T-helper 1 cell (primary cell): ENCODE measurements at places on chromosomes 12 and 14.

DNA sequence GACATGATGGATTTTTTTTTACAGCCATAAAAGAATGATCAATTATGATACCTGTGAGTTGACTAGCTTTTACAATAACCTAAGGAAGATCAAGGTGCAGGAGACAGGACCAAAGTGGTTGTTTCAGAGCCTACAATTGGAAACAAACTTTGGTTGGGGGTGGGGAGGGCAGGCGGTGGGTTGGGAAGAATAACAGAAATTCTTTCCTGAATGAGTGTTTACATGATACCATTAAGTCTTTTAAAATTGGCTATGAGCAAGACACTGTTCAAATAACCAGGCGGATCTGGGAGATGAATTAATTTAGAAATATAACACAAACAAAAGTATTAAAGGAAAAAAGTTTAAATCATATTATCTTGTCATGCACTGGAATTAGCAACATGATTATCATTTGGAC is 7.2 kb downstream of the NFYB start:
- DNase-seq: no peak

- no peak for DNase-seq
These were observed 92.9 kb downstream of the PELI2 start for GRCh38 chr14:56211084-56211483.

GRCh38 chr12:81815611-81816010 is 56.5 kb upstream of the PPFIA2 start:
- DNase-seq: no peak

DNA sequence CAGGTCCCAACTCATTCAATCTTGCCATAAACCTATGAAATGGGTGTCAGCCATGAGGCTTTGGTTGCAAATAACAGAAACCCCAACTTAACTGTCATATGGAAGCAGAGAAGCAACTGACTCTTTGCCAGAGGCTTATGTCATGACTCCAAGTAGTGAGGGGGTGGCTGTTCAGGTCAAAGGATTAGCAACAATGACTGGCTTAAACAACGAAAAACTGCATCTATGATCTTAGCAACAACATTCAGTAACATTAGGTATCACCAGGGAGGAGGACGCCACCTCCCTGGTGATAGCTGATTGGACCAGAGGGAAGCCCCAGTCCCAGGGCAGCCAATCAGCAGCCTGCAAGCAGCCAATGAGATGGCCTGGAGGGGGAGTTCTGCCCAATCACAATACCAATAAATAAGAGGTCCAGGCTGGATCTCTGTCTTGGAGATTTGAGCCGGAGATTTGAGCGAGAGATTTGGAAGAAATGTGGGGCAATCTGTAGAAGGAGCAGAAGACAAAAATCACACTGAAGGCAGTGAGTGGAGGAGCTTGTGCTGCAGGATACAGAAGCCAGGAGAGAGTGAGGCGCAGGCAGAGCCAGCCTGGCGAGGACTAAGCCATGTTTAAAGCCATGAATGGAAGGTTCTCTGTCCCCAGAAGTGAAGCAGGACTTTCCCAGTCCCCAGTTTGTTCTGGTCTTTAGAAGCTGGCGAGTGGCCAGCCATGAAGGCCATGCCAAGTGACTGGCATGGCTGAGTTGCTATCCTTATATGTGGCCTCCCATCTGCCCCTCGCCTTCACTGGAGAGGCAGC is 93.3 kb downstream of the CALM1 start:
- no peak for DNase-seq

DNA sequence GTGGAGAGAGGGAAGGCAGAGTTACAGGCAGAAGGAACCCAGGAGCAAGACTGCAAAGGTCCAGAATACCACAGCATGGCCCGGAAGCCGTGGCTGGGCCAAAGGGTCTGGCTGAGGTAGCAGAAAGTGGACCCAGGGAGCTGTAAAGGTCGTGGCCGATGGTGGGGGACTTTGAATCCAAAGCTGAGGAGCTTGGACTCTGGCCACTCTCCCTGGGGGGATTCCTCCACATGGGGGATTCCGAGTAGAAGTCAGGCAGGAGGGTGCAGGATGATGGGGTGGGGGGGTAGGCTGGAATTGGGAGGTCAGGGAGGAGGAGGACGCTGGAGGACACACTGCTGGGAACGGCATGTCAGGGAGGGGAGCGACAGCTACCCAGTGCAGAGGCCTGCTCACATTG is 125.2 kb downstream of the GCH1 start:
- no peak for DNase-seq

GRCh38 chr12:121114806-121115205 is 17.9 kb upstream of the P2RX7 start:
- DNase-seq: no peak

GRCh38 chr12:89975574-89975973 is 266.9 kb upstream of the ATP2B1 start:
- DNase-seq: no peak

DNA sequence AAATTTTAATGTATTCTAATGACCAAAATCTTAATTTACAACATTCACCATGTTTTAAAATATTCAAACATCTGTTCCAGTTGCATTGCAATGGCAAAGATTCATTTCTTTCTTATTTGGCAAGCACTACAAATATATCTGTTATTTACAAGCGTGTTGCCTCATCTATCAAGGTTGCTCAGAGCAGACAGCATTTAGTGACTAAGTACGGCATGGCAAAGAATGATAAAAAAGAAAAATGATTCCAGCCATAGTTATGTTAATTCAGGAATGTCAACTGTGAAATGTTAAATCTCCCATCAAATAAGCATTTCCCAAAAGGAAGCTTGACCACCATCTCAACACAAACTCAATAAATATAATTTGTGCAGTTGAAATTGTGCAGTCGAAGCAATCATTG is 312.1 kb downstream of the SEC23A start:
- DNase-seq: no peak

- DNase-seq: no peak
These were observed 644 bp downstream of the NAB2 start for GRCh38 chr12:57089271-57090245.

DNA sequence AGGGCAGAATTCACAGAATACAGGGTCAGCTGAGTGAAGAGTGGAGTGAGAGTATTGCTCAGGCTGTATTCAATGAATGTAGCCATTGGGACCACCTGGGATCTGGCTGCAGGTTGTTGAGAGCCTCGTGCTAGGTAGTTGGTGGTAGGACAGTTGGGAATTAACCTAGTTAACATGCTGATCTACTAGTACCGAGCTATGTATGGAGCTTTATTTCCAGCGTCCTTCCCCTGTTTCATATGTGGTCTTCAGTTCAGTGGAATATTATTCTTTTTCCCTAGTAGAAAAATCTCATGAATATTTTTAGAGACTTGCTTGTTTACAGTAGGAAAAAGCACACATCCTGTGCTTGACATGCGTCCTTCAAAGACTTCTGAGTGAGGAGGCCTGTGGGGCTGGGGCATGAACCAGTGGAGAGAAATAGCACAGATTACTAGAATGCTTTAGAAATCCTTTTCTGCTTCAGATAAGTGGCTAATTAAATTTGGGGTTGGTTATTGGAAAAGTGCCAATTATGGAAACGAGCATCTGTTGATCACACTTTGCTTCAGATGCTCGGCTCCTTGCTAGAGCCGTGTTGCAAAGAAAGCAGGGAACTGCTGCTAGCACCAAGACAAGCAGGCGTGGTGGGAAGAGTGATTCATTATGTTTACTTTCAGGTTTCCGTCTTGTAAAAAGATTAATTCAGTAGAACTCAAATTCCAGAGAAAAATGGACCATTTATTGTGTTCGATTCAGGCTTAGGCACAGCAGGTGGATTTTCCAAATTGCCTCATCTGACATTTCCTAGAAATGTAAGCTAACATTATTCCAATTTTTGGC is 53.6 kb downstream of the ARF6 start:
- no peak for DNase-seq

- DNase-seq: no peak
These were observed 101.8 kb upstream of the DNM1L start for GRCh38 chr12:32577328-32577727.

- DNase-seq: no peak
These were observed 2.3 kb downstream of the POLR3B start for GRCh38 chr12:106359646-106360399.

- no peak for DNase-seq
These were observed 607 bp downstream of the OS9 start for GRCh38 chr12:57694459-57695019.

GRCh38 chr12:108297424-108297823 is 41.7 kb downstream of the CMKLR1 start:
- no peak for DNase-seq

DNA sequence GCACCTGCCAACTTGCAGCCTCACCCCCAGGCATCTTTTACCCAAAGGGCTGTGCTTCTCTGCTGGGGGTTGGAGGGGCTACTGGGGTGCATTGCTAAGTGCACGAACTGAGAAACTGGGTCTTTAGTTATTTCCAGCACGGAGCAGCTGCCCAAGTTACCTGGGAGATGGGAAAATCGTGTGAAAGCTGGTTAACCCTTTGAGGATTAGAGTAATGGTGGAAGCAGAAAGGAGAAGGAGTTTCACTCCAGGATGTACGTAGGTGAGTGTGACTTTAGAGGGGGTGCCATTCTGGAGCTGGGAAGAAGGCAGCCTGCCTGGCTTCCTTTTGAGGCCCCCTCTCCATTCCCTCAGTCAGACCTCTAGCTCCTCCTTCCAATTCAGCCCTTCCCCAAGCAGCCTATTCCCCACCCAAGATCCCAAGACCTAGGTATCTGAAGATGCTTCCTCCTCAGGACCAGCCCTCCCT is 1.0 kb upstream of the ADCY6 start:
- DNase-seq: no peak

DNA sequence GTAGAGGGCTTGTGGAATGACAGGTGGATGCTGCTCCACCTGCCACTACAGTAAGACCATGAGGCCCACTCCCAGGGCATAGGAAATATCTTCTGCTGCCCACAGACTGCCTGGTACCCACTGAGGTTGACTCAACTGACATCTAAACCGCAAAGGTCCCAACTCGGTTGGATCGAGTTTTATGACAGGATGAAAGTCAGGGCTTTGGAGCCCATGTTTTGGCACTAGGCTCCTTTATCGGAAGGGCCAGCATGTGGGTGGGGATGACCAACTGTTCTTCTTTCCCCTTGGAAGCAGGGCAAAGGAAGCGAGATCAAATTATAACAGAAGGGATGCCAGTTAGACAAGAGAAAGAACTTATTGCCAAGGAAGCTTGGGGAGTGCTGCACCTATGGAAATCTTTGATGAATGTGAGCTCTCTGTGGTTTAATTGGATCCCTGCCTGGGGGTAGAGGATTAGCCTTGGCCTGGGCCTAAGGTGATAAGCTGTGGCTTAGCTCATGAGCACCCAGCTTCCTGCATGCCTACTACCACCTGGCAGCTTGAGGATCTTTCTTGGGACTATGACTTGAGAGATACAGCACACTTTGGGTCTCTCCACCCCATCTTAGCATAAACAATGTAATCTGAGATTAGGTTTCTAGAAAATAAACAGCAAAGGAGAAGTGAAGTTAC is 121.8 kb downstream of the KCNA5 start:
- DNase-seq: no peak
